ENCODE measurements at places on chromosomes 2 and 18. TPM values are rescaled to one million over a fixed set of nuclear protein-coding genes. Genes with fewer than 3 reads are reported as not detected.
A peak's percentile ranks its signal among the peaks of the same experiment; 100 is the strongest.

- H3K4me1 ChIP-seq = no peaks in the 10 kb centered on the region
- H3K27me3 ChIP-seq = no peaks in the 10 kb centered on the region
- DNase-seq = no peak
These were observed 1022.4 kb downstream of the TMEM182 start for GRCh38 chr2:103784261-103784660.

DNA sequence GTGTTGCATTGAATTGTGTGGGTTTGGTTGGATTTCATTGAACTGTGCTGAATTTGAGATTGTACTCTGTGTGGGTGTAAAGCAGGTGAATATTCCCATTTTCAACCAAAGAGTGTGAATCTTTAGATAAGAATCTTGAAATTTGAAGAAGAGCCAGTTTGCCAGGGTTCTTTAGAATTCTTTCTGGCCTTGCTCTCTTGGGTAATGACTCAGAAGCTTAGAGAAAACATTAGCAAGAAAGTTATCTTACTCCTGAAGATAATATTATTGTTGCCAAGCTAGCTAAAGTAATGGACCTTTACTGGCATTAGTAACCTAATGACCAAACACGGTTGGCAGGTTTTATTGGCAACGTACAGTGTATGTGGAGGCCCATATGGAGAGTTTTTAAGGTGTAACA is 46.4 kb upstream of the SIX3 start:
- H3K27me3 ChIP-seq = no peaks in the 10 kb centered on the region
- H3K4me1 ChIP-seq = no peaks in the 10 kb centered on the region
- no peak overlapping the region for H3K27ac ChIP-seq
- H3K36me3 ChIP-seq = no peaks in the 10 kb centered on the region
- no peak overlapping the region for H3K4me3 ChIP-seq

GRCh38 chr2:29777161-29777560 is 144.2 kb downstream of the ALK start:
- H3K27me3 ChIP-seq = no peaks in the 10 kb centered on the region
- H3K4me1 ChIP-seq = no peaks in the 10 kb centered on the region
- no peak overlapping the region for H3K27ac ChIP-seq
- no peak overlapping the region for H3K4me3 ChIP-seq

CBLN2 gene
- polyA plus RNA-seq = not detected

SP9 gene
- not detected for polyA plus RNA-seq

DNA sequence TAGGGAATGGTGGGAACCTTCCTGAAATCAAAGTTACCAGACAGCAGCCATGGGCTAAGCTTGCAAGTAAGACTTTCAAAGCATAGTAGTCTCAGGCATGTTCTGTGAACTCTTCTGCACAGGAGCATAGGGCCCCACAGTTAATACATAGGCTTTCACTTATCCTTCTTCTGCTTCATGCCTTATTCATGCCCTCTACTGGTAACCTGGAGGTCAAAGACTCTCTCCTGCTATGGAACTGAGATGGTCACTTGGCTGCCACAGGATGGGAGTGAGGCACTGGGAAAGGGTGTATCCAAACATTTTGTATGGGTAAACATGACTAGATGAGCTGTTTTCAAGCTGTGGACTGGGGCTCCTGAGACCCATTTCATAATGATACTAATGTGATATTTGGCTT is 49.1 kb upstream of the ZNF638 start:
- H3K4me1 ChIP-seq = peaks cover 1% of the 10 kb centered on the region
- H3K27ac ChIP-seq = no peak overlapping the region
- H3K27me3 ChIP-seq = peaks cover 11% of the 10 kb centered on the region
- DNase-seq = peak; percentile 13

- H3K4me3 ChIP-seq = no peak overlapping the region
- H3K27me3 ChIP-seq = no peaks in the 10 kb centered on the region
- H3K4me1 ChIP-seq = no peaks in the 10 kb centered on the region
- DNase-seq = no peak
- no peak overlapping the region for H3K27ac ChIP-seq
These were observed 87.2 kb downstream of the UXS1 start for GRCh38 chr2:106106622-106107508.

DNA sequence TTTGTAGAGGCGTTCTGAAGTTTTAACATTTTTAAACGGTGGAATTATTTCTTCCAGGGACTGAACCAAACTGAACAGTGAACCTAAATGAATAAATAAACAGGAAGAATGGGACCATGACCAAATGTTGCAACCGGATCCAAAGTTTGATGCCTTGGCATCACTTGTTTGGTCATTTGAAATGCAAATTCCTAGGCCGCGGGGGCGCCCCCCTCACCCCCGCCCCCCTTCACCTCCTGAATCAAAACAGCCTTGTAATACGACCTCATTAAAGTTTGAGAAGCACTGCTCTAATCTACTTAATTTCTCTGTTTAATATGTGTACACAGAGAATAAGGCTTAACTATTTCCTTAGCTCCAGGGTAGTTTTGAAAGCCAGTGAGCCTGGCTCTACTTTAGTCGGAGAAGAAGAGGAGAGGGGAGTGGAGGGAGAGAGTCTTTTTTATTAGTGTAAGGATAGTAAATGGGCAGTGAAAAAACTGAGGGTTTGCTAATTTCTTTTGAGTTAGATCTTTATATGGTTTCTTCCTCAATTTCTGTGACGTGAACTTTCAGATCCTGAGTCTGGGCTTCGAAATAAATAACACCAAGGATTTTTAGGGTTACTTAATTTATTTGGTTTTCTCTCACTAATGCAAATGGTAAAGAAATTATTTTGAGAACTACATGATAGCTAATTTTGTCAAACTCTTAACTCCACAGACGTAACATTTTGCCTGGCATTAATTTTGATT is 5.7 kb downstream of the C2orf80 start:
- H3K36me3 ChIP-seq = no peaks in the 10 kb centered on the region
- H3K27ac ChIP-seq = no peak overlapping the region
- H3K4me1 ChIP-seq = no peaks in the 10 kb centered on the region

VAMP5 gene
- polyA plus RNA-seq = 92.6 TPM

GRCh38 chr18:6493194-6493593 is 78.5 kb upstream of the L3MBTL4 start:
- no peaks in the 10 kb centered on the region for H3K4me1 ChIP-seq
- DNase-seq = no peak
- no peak overlapping the region for H3K4me3 ChIP-seq
- no peaks in the 10 kb centered on the region for H3K27me3 ChIP-seq
- H3K36me3 ChIP-seq = no peaks in the 10 kb centered on the region
- H3K27ac ChIP-seq = no peak overlapping the region

- no peaks in the 10 kb centered on the region for H3K36me3 ChIP-seq
- no peak overlapping the region for H3K4me3 ChIP-seq
- H3K27ac ChIP-seq = no peak overlapping the region
- H3K4me1 ChIP-seq = no peaks in the 10 kb centered on the region
- H3K27me3 ChIP-seq = no peaks in the 10 kb centered on the region
These were observed 121.9 kb downstream of the TMEM18 start for GRCh38 chr2:555164-555922.

- no peaks in the 10 kb centered on the region for H3K36me3 ChIP-seq
- no peaks in the 10 kb centered on the region for H3K27me3 ChIP-seq
- H3K4me1 ChIP-seq = peaks cover 2% of the 10 kb centered on the region
- DNase-seq = peak; percentile 61
- H3K4me3 ChIP-seq = no peak overlapping the region
These were observed 24.3 kb downstream of the UPP2 start for GRCh38 chr2:158125756-158126498.

DNA sequence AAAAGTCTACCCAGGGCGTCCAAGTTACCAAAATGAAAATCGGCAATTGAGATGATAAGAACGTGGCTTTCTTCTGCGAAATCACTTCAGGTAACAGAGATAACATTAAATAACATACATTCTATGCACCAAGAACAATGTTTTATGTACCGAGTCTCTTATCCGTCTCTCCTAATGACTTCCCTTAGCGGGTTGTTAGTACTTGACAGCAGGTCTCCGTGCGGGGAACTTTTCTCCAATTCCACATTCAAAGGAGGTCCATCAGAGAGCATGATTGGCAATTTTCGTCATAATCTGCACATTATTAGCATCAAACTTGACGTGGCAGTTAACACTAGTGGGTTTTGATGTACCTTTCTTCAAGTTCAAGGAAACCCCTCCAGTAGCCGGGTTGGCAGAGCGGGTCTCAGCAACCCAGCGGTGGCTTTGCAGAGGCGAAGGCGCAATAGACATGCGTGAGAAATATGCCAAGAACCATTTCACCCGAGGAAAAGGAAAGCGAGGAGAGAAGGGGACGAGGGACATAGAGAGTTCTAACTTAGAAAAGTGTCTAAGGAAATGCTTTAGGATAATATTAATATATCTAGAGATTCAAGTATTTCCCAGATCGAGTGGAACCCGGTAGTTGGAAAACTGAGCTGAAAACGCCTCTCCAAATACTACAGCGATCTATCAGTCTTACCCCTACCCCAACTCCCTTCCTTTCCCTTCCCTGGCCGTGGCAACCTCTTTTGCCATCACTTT is 5.0 kb downstream of the EVX2 start:
- peaks cover 88% of the 10 kb centered on the region for H3K27me3 ChIP-seq
- no peak overlapping the region for H3K27ac ChIP-seq
- no peak for DNase-seq
- H3K4me3 ChIP-seq = no peak overlapping the region

- no peak for DNase-seq
- no peak overlapping the region for H3K27ac ChIP-seq
- no peaks in the 10 kb centered on the region for H3K36me3 ChIP-seq
- no peaks in the 10 kb centered on the region for H3K4me1 ChIP-seq
These were observed 4.7 kb upstream of the ADNP2 start for GRCh38 chr18:80104364-80104779.

DNA sequence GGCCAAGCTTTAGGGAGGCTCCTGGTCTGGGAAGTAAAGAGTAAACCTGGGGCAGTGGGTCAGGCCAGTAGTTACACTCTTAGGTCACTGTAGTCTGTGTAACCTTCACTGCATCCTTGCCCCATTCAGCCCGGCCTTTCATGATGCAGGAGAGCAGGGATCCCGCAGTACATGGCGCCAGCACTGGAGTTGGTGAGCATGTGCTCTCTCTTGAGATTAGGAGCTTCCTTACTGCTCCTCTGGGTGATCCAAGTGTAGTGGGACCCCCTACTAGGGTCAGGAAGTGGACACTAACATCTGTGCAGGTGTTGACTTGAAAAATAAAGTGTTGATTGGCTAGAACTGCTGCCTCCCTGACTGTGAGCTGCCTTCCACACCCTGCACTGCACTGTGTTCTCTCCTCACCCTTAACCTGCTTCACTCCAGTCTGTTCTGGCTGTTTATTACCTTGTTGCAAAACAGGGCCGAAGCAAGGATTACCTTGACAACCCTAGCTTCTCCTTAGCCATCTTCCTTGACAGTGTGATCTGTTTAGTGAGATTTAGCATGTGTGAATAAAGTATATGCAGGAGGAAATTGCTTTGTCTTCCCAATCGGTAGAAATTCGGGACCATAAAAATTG is 5.2 kb downstream of the RETREG2 start:
- no peaks in the 10 kb centered on the region for H3K27me3 ChIP-seq
- no peak overlapping the region for H3K27ac ChIP-seq
- DNase-seq = peak; percentile 51
- H3K36me3 ChIP-seq = peaks cover 23% of the 10 kb centered on the region
- peaks cover 5% of the 10 kb centered on the region for H3K4me1 ChIP-seq
- H3K4me3 ChIP-seq = no peak overlapping the region

- peaks cover 3% of the 10 kb centered on the region for H3K4me1 ChIP-seq
- H3K36me3 ChIP-seq = no peaks in the 10 kb centered on the region
- no peak overlapping the region for H3K4me3 ChIP-seq
- H3K27ac ChIP-seq = no peak overlapping the region
- H3K27me3 ChIP-seq = no peaks in the 10 kb centered on the region
- no peak for DNase-seq
These were observed 39.5 kb downstream of the ACSL3 start for GRCh38 chr2:222900354-222900753.

DNA sequence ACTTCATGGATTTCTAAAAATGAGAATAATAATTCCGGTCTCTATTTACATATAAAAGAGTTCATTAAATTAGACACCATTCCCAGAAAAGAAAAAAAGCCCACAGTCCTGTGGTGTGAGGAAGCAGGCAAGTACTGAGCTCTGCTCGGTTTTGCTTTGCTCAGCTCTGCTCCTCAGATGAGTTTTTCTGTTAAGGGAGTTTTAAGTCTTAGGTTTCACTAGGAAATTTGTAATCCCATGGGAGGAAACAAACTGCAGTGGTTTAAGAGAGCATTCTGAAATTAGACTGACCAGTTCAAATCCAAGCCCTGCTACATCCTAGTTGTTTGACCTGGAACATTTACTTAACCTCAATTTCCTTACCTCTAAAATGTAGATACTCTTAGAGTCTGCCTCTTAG is 338.6 kb upstream of the MMADHC start:
- DNase-seq = no peak
- H3K36me3 ChIP-seq = no peaks in the 10 kb centered on the region
- no peaks in the 10 kb centered on the region for H3K4me1 ChIP-seq
- no peaks in the 10 kb centered on the region for H3K27me3 ChIP-seq
- H3K27ac ChIP-seq = no peak overlapping the region

GRCh38 chr2:134790487-134790886 is 47.9 kb upstream of the ACMSD start:
- no peaks in the 10 kb centered on the region for H3K4me1 ChIP-seq
- no peak overlapping the region for H3K27ac ChIP-seq
- no peaks in the 10 kb centered on the region for H3K36me3 ChIP-seq
- no peak overlapping the region for H3K4me3 ChIP-seq

DNA sequence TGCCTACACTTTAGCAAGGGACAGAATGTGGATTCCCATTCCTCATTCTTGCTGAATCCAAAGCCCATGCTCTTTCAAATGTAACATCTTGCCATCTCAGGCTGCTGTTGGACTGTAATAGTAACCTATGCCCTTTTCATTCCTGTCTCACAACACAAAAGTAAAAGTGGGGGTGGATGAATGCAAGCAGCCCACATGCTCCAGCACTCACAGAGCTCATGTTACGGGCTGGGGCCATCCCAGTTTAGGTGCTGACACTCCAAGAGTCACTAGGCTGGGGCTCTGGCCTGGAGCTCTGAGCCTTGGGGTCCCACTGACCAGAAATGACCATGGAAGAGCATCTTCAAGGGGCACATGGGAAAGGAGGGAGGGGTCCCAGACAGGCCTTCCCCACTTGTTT is 47.6 kb downstream of the CCBE1 start:
- H3K4me3 ChIP-seq = no peak overlapping the region
- no peak overlapping the region for H3K27ac ChIP-seq
- no peak for DNase-seq

- peaks cover 3% of the 10 kb centered on the region for H3K4me1 ChIP-seq
- H3K36me3 ChIP-seq = peaks cover 8% of the 10 kb centered on the region
- no peak overlapping the region for H3K4me3 ChIP-seq
These were observed 158.9 kb downstream of the BABAM2 start for GRCh38 chr2:28049416-28049815.

- H3K4me1 ChIP-seq = no peaks in the 10 kb centered on the region
- no peak for DNase-seq
- H3K36me3 ChIP-seq = no peaks in the 10 kb centered on the region
- no peaks in the 10 kb centered on the region for H3K27me3 ChIP-seq
- H3K4me3 ChIP-seq = no peak overlapping the region
These were observed 27.2 kb downstream of the CCDC138 start for GRCh38 chr2:108813732-108814131.

DNA sequence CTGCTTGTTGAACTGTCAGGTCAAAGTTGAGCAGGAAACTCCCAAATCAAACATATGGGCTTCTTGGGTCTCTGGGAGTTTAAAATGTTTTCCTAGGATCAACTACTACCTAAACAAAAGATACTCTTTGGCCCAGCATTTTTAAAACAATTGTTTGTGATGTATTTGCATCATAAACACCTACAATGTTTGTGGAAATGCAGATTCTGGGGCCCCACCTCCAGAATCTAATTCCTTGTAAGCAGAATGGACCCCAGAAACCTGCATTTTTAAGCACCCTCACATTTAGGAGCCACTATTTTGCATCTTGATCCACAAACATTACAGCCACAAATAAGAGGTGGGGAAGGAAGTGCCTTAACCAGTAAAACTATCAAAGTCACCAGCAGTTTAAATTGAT is 104.1 kb downstream of the TMEM131 start:
- peaks cover 7% of the 10 kb centered on the region for H3K36me3 ChIP-seq
- no peak for DNase-seq
- no peak overlapping the region for H3K27ac ChIP-seq
- H3K27me3 ChIP-seq = no peaks in the 10 kb centered on the region
- no peak overlapping the region for H3K4me3 ChIP-seq
